NK-92 treated with Interleukin-12 subunit alpha and Interleukin-12 subunit beta, amount 100 ng/mL, for 24 hours (cell line): ENCODE measurements at places on chromosomes 6 and 20.
A peak's percentile ranks its signal among the peaks of the same experiment; 100 is the strongest.

DNA sequence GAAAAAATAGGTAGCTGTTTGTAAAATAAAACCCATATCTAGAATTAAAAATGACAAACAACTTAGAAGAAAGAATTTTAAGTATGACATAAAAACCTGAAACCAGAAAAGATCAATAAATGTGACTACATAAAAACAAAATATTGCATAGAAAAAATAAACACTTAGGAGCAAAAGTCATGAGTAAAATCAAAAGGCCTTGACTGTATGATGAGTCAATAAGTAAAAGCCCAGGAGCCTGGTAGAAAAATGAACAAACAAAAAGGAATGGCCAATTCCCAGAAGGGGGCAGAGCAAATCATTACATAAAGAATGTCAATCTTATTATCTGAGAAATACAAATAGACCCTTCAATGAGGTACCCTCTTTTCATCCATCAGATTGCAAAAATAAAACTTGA lies 20.7 kb upstream of the ENPP1 start:
- no peak for DNase-seq

DNA sequence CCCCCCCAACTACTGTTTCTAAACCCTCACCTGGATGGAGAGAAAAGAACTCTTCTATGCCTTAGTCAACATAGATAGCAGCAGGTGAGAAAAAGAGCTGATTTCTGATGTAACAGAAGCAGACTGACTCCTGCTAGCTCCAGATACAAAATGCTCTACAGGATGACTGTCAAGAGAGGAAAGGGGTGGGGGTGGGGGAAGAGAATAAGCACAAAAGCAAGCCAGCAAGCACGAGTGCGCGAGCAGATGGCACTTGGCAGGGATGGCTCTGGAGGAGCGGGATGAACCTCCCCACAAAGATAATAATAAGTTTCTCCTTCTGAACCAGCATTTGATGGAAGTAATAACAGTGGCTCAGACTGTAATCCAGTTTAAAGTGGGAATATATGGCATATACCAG lies 45.6 kb upstream of the SPDEF start:
- DNase-seq: no peak

DNA sequence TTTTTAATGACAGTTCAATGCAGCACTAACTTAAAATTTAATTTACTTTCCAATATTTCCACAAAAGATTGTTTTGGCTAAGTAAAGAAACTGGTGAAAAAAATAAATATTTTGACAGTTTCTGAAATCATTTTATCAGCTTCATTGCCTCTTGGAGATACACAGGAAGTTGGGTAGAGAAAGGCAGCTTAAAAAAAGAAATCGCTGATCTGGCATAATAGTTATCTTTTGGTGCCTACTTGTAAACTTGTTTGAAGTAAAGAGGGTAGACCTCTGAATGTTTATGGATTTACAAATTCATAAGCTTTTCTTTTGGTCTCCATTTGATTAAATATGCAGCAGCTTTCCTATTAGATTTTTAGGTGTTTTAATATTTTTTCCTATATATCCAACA lies 103.4 kb downstream of the RTN4IP1 start:
- DNase-seq: no peak

DNA sequence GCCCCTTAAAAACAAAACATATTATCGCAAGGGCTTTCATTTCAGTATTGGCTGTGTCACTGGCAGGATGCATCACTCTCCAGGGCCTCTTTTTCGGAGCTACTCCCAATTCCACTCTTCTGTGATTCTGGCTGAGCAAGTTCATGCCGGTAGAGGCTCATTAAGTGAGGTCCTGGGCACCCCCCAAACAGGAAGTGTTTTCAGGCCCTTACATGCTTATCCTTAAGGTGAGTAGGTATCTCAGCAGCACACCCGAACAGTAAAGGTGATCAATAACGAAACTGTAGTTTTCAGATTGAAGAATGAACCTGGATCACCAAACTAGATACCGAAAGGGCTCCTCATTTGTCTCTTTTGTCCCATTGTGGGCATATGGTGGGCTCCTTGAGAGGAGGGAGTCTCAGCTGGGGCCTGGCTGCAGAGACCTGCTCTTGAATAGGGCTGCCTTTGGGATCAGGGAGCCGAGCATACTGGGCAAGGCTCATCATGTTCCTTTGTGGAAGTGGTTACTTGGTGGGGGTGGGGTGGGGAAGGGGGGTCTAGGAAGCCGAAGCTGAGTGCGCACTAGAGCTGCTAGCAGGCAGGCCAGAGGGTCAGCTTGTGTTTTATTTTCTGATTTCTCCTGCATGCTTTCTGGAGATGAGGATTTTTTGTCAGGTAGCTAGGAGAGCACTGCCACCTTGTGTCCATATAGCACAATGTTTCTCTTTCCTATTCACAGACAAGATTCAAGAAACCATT lies 65.2 kb downstream of the CDS2 start:
- peak; percentile 10 for DNase-seq

DNA sequence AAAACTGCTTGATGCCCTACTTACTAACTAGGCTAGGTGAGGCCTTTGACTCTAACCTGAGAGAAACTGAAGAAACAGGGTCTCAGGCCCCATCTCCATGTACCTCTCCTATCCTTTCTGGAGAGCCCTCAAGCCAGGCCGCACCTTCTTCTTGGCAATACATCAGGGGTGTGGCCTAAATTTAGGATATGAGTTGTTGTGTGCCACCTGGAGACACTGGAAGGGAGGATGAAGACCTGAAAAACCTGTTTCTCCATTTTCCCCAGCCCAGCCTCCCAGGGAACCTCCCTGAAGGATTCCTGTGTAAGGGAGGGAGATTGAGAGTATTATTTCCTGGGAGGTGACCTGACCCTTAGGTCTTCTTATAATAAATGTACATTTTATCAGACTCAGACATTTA lies 3.1 kb downstream of the LY6G6D start:
- no peak for DNase-seq

DNA sequence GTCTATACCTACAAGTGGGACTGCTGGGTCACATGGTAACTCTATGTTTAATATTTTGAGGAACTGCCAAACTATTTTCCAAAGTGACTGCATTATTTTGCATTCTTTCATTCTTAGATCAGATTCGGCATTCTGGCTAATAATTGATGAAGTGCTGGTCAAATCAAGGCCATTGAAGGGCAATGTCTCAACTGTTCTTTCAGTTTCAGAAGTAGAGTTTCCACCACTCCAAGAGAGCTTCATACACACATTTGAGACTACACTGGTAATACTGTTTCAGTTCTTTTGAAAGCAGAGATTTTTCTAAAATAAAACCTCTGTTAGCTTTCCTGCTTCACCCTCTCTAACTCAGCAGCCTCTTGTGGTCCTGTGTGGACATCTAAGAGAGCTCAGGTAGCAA lies 154.5 kb downstream of the CFAP61 start:
- DNase-seq: no peak

DNA sequence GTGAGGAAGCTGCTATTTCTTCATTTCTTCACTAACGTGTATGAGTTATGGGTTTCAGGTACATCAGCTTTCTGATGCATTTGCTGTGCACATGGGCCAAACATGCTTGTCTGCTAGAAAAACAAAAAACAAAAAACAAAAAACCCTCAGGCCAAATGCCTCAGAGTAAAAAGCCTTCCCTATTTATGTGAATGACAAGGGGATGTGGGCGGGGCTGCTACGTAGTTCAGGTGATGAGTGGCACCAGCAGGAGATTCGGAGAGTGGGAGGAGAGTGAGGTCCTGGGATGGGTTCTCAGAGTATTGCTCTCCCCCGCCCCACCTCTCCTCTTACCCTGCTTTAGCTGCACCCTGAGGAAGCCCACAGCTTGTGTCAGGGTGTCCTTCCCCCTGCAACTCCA lies 596.8 kb upstream of the JAG1 start:
- no peak for DNase-seq

GRCh38 chr6:38417521-38417920 lies 222.2 kb downstream of the BTBD9 start:
- DNase-seq: no peak

DNA sequence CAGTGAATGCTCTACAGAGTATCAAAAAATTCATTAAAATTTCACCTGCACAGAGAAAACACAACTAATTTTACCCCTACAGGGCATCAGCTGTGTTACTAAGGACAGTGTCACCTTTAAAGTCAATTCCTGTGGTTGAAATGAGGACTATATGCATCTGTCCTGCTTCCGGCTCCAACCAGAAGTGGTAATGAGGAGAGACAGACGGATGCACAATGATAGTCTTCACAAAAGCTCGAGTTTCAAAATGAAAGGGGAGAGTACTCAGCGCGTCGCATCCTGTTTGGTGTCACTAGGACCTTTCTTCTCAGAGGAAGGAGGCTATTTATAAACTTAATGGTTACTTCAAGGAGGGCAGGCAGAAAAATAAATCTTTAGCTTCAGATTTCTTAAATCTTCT lies 86.5 kb downstream of the LYRM4 start:
- DNase-seq: peak; percentile 33

GRCh38 chr6:422433-423054 lies 31.0 kb downstream of the IRF4 start:
- peak; percentile 71 for DNase-seq

DNA sequence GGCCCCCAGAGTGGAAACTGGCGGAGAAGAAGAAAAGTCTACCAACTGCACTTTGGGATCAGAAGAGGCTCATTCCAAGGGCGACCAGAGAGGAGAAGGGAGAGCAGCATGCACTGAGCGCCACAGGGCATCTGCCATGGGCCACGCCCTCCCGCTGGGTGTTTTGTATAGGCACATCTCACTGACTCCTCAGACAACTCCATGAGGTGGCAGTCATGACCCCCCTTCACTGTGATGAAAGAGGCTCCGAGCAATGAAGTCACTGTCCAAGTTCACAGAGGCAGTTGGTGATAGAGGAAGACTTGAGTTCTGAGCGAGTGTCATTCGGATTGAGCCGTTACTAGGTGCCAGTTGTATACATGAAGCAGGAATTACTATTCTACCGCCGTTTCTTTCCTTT lies 15.4 kb downstream of the BPIFB1 start:
- no peak for DNase-seq

DNA sequence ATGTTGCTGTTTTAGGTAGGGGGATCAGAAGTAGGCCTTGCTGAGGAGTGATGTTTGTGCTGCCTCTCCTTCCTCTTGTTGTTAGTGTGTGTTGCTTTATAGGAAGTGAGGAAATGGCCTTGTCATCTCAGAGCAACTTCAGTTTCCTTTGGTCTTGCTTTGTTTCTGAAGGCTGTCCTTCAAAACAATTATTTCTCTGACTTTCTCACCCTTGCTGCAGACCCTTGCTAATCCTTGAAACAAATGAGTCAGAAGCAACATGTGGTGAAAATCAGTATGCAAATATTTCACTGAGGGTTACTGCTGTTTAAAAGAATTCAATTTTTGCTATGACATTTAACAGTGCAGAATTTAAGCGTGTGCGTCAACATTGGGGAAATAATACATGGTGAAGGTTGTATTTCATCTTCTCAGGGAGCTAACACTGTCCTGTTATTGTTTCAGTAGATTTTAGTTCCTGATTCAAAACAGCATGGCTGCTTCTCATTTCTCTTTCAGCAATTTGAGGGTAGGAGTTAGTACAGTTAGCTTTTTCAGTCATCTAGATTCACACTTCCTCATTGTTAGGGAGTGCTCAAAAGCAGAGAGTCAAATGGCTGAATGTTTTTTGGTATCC lies 13.8 kb downstream of the RNF144B start:
- DNase-seq: no peak

DNA sequence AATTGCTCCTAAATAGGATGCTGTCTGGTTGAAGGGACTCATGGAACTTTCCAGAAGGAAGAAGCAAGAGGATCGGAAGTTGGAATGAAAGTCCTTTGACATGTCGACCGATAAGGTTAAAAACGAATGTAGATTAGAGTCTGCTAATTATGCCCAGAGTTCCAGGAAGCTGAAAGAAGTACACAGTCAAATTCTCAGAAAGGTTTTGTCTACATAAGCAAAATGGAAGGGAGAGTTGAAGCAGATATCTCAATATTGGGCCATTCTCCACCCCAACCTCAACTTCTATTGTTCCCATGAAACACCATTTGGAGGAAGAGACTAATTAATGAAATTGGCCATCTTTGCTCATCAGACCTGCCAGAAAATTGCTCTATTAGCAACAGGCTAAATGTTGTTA lies 64.0 kb downstream of the CAP2 start:
- no peak for DNase-seq

GRCh38 chr20:17610566-17611289 lies 40.9 kb downstream of the DSTN start:
- no peak for DNase-seq

- DNase-seq: no peak
These were observed 9.9 kb downstream of the PSMA7 start for GRCh38 chr20:62133051-62133845.

- DNase-seq: no peak
These were observed 3.7 kb downstream of the ACOT8 start for GRCh38 chr20:45853484-45853883.

- no peak for DNase-seq
These were observed 36.9 kb upstream of the BLCAP start for GRCh38 chr20:37564388-37565133.

DNA sequence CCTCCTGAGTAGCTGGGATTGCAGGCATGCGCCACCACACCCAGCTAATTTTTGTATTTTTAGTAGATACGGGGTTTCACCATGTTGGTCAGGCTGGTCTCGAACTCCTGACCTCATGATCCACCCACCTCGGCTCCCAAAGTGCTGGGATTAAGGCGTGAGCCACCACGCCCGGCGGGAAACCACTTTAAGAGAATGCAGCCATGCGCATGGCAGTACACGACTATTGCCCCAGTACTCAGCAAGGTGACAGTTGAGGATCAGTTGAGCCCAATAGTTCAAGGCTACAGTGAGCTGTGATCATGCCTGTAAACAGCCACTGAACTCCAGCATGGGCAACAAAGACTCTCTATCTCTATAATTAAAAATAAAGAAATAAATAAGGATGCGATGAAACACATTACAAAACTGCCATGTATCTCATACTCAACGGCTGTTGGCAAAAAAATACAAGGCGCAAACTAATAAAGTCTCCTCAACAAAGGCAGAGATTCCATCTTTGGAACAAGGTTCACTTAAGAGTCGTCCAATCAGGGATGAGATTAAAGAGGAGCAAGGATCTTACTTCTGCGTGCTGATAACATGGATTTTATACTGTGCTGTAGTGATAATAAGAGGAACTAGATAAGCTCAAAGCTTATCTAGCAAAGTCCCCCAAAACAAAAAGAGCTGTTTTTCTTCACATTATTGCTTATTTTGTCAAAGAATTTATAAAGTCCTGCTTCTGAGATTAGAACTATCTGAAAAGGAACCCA lies 51.1 kb downstream of the STAU1 start:
- DNase-seq: no peak

DNA sequence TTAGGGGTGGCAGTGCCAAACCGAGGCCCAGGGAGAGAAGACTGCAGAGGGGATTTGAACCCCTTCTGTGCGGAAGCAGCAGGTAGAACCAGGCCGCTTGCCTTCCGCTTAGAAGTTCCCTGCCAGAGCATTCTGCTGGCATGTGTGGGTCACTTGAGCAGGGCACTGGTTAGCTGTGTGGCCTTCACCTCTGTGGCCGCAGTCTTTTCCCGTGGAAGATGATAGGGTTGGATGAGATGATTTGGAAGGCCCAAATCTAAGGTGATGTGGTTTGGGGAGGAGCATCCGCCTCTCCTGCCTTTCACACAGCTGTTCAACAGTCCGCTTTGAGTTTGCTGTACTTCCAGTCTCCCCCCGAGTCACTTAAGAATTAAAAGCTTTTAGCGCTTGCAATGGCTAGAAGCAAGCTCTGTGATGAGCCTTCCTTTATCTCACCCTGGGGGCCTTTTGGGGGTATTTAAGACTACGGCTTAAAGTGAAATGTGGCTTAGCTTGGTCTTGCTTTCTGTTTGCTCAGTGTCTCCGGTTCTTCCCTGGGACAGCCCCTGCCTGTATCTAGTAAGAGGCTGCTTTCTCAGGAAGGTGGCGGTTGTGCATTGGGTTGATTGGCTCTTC lies 743 bp downstream of the CMTR1 start:
- DNase-seq: no peak

GRCh38 chr6:42269974-42270510 lies 52.4 kb upstream of the MRPS10 start:
- DNase-seq: no peak

- no peak for DNase-seq
These were observed 387.6 kb upstream of the EYS start for GRCh38 chr6:66094615-66095014.
